ENCODE measurements at places on chromosomes 6 and 20.

- no peak for DNase-seq
Measured at GRCh38 chr6:100924534-100925227, 43.6 kb upstream of the ASCC3 start.

DNA sequence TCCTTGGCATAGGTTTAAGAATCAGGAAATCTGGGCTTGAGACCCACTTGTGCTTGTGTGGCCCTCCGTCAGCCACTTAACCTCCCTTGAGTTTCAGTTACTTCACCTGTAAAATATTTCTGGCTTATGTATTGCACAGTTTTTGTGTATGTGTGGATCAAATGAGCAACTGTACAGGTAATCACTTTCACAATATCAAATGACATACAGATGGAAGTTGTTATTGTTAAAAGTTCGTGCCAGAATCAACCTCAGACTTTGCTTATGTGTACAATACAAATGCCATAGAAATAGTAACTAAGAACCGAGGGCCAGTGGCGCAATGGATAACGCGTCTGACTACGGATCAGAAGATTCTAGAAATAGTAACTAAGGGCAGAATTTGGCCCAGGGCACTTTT lies 65.6 kb upstream of the KIF13A start:
- DNase-seq = no peak

DNA sequence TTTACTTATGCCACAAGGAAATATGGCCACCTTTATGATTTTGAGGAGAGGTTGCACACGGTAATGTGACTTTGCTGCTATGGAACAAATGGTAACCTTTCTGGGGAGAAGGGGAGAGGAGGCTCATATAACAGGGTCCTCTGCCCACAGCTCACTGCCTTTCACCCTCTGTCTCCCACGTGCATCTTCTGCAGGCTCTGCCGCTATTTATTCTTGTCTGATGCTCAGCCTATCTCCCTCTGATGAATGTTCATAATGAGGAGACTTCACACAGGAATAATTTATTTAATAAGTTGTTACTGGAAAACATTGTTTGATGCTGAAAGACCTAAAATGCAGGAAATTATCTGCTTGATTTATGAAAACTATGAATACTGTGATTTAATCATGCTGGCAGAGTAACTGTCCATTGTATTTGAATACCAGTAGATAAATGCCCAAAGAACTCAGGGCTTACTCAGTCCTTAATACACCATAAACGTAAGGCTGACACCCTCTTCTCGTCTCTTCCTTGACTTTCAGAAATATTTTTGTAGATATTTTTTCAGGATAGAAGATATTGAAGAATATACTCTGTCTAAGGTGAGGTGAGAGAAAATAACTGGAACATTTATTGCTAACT lies 721.1 kb downstream of the QKI start:
- no peak for DNase-seq

GRCh38 chr20:50520222-50520880 lies 10.2 kb downstream of the PTPN1 start:
- DNase-seq = no peak

DNA sequence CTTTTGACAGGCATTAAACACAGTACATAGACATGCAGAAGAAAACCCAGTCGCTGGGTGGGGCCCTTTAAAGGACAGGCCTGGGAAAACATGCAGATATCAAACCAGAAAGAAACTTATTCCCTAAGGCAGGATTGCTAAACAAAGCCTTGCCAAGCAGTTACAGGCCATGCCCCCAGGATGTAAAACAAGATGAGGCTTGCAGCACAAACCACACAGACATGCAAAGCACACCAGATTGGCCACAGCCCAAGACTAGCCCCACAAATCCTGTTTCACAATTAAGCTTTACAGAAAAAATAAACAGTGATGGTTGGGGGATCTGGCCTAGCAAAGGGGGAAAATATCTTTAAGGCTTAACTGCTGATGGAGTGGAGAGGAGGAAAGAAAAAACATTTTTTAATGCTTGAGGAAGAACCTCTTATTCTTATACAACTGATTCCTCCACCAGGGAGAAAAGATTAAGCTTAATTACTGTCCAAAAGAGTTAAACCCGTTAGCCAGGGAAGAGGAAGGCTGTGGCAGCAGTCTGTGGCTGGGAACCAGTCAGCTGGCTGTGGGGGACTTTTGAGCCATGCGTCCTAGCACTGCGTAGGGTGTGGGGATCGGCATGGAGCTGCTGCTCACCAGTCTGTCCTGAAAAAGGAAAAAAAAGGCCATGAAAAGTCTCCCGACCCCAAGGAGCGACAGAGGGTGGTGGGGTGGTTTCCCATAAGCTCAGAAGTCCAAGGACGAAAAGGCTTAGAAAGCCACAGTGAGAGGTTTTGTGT lies 28.4 kb downstream of the COL19A1 start:
- DNase-seq = no peak

- DNase-seq = no peak
Measured at GRCh38 chr20:64055893-64056638, 6.6 kb upstream of the SOX18 start.

DNA sequence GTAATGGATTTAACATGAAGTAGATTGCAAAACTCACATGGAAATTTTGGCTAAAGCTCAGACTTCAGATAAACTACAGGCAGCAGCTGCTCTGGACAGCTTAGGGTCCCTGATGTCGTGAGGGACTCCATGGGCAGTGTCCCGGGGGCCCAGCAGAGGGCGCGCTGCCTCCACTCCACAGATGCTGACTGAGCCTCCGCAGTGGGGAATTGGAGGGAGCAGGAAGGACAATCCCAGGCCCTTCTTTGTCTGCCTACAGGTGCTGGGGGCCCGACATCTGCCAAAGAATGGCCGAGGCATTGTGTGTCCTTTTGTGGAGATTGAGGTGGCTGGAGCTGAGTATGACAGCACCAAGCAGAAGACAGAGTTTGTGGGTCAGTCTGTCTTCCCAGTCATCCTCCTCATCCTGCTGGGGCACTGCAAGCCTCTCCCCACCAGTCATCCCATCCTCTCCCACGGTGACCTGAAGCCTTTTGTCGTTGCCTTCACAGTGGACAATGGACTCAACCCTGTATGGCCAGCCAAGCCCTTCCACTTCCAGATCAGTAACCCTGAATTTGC lies 35.9 kb downstream of the PLCG1 start:
- peak; percentile 83 for DNase-seq

GRCh38 chr6:167137881-167138280 lies 15.0 kb downstream of the CCR6 start:
- no peak for DNase-seq

DNA sequence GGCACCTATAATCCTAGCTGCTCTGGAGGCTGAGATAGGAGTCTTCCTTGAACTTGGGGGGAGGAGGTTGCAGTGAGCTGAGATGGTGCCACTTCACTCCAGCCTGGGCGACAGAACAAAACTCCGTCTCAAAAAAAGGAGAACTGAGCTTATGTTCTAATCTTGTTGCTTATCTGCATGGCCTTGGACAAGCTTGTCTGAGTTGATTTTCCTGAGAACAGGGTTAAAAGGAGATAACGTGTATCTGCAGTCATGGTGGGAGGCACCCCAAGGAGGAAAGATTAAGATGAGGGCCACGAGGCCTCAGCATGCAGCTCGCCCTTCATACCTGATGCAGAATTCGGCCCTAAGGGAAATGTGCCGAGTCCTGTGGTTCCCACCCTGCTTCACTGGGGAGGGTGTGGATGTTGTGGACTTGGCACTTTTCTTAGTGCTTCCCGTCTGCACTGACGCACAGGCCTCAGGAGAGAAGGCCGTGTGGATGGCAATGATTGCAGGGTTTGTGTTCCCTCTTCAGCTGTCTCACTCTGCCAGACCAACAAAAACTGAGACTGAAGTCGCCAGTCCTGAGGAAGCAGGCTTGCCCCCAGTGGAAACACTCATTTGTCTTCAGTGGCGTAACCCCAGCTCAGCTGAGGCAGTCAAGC lies 56.3 kb downstream of the EZR start:
- no peak for DNase-seq

- no peak for DNase-seq
Measured at GRCh38 chr6:57262488-57262887, 40.4 kb upstream of the RAB23 start.

DNA sequence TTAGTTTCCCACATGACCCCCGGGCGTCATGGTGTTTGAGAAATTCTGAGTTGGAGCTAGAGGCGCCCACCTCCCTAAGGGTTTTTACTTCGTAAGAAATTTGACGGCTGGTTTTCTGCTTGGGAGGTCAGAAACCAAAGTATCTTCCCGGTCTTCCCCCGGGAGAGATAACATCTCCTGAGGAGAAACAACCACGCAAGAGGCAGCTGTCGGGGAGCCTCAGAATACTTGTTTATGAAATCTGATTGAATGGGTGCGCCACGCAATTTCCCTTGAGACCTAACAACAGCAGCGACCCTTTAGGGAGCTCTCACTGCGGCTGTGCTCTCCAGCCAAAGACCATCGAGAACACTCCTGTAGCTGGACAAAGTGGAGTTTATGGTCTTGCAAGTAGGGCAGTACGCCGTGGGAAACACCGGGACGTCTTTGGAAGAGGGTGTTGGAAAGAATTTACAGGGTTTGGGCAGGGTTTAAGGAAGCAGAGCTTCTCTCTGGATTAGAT lies 608 bp upstream of the EIF2S2 start:
- peak; percentile 25 for DNase-seq
